ENCODE measurements at places on chromosomes 7 and 10. TPM values are rescaled to one million over a fixed set of nuclear protein-coding genes. Genes with fewer than 3 reads are reported as not detected.

GRCh38 chr7:780081-780480 lies 52.2 kb upstream of the SUN1 start:
- DNase-seq, result no peak

Gene NCF1
- total RNA-seq, result 9.3 TPM

Gene LAMB1
- total RNA-seq, result 176 TPM

GRCh38 chr7:84801396-84801795 lies 385.5 kb downstream of the SEMA3D start:
- DNase-seq, result no peak

Gene PTPN12
- total RNA-seq, result 92.6 TPM

All from posterior vena cava (tissue), 2 donors.